Calu3 (cell line): ENCODE measurements at places on chromosomes 2 and 18. TPM values are rescaled to one million over a fixed set of nuclear protein-coding genes. Genes with fewer than 3 reads are reported as not detected.

XDH gene
- 4.2 and 5.6 TPM in 2 replicates for total RNA-seq

DNA sequence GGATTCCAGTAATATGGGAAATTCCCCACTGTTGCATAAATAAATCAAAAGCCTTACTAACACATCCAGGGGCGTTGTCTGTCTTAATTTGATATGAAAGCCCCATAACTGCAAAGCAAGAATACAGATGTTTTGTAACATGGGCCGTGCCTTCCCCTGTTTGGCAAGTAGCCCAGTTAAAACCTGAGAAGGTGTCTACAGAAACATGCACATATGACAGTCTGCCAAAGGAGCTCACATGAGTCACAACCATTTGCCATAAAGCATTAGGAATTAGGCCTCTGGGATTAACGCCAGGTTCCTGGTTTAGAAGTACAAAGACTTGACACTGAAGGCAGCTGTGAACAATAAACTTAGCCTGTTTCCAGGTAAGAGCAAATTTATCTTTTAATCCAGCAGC, 43.1 kb upstream of the LONRF2 start:
- peak overlapping the region; percentile 54 for H3K27ac ChIP-seq
- peaks cover 18% of the 10 kb centered on the region for H3K4me1 ChIP-seq
- no peaks in the 10 kb centered on the region for H3K27me3 ChIP-seq
- no peak overlapping the region for H3K4me3 ChIP-seq

DNA sequence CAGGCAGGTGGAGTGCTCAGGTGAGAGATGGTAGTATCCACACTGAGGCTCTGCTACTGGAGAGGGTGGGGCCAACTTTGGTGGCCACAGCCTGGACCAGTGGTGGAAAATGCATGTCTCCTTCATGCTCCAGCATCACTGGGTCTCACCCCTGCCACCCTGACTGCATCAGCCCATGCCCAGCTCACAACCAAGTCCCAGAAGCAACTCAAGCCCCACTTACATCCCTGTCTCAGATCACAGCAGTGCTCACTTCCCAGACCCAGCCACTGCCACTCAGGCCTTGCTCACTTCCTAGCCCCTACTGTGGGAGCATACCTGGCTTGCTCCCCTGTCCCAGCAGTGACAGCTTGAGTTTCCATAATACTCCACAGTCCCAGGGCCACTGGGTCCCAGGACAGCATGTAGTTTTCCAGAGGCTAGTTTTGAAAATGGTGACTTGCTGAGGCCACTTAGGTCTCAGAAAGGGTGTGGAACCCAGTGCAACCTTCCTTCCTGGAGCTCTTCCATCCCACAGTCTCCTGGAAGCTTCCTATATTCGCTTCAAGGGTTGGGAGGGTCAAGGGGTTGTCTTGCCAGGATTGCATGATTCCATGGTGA, 58.8 kb downstream of the GPC1 start:
- no peak overlapping the region for H3K27ac ChIP-seq
- H3K27me3 ChIP-seq: no peaks in the 10 kb centered on the region
- no peak overlapping the region for H3K4me3 ChIP-seq
- no peak for DNase-seq
- H3K36me3 ChIP-seq: peaks cover 29% of the 10 kb centered on the region

DNA sequence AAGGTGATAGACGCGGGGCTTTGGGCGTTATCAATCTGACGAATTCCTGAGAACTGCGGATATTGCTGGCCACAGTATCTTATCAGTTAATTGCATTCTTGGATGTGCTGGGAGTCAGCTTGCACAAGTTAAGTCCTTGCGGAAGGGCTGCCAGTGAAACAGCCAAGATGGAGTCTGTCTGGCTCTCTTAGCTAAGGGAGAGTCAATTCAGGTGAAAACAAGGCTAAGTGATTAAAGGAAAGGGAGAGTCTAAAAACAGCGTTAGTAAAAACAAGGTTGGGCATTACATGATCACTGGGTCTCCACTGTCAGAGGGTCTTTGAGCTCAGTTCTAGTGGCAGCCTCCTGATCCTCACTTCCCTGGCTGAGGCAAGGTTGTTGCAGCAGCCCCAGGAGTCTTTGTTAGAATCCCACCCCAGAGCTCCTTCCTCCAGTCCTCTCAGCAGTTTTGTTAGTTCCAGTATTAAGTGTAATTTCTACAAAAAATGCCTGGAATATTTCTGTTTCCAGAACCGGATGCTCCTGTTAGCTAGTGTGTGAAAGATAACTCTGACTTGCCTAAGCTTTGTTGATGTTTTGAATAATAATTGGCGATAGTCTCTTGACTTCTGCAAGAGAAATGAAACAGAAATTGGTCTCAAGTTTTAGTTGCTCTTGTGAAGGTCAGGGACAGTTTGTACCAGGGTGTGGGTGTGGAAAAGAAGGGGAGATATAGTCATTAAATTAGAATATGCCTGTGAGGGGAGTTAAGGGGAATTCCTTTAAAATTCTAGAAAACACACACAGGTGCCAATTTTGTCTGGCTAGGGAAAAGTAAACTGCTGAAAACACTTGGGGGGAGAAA, 10.6 kb downstream of the CFLAR start:
- no peaks in the 10 kb centered on the region for H3K27me3 ChIP-seq
- peak overlapping the region; percentile 99 for H3K27ac ChIP-seq
- H3K4me1 ChIP-seq: peaks cover 74% of the 10 kb centered on the region
- peak overlapping the region; percentile 71 for H3K4me3 ChIP-seq
- DNase-seq: no peak
- H3K36me3 ChIP-seq: peaks cover 88% of the 10 kb centered on the region

CREG2 gene
- 1.3 and 2.4 TPM in 2 replicates for total RNA-seq
